ENCODE measurements at places on chromosomes 11 and 22. TPM values are rescaled to one million over a fixed set of nuclear protein-coding genes. Genes with fewer than 3 reads are reported as not detected.

The CCDC85B gene
- total RNA-seq = 45.8 TPM

DNA sequence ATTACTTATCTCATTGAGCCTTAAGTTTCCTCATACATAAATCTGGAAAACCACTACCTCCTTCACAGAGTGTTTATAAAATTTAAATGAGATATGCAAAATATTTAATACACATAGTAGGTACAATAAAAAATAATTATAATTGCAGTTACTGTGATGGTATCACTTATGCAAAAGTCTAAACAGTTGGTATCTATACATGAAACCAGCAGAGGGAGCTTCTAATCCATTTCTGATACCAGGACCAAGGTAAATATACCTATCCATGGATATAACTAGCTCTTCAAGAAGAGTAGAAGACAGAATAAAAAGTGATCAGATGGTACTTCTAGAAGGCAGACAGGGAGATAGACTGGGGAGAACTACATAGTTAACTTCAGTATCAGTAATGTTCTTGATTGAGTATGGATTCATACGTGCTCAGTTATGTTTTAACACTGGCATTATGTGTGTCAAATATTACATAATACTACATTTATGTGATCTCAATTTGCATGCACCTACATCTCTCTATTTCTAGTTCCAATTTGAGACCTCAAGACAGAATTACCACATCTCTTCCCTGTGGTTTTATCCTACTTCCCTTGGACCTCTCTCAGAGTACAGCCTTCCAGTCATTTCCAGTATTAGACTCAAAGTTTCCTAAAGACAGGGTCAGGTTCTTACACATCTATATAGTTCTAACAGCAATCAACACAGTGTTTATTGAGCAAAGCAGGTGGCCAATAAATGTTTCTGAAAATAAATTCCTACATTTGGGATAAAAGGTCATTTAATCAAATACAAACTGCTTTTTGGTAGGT, 13.7 kb upstream of the TSG101 start:
- no peak for DNase-seq

The DKK3 gene
- 1,610 TPM for total RNA-seq

The PRR33 gene
- total RNA-seq = 0.50 TPM

The MOGAT2 gene
- 0.38 TPM for total RNA-seq

DNA sequence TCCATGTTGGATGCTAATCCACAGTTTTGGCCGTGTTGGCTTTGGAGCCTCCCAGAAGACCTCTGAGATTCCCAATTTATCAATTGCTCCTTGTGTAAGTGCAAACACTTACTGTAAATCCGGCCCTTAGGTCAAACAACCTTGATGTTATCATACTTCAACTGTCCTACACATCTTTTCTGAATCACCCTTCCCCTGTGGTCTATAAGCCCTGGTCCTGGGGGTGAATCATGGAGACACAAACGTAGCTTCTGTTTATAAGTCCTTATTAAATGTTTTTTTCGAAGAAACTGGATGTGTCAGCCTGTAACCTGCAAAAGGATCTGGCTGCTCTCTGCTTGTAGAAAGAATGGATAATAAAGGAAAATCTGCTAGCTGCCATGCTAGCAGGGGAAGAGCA, 1.7 kb upstream of the IL10RA start:
- DNase-seq = no peak

GRCh38 chr11:131447898-131448297, 77.5 kb downstream of the NTM start:
- DNase-seq = no peak

DNA sequence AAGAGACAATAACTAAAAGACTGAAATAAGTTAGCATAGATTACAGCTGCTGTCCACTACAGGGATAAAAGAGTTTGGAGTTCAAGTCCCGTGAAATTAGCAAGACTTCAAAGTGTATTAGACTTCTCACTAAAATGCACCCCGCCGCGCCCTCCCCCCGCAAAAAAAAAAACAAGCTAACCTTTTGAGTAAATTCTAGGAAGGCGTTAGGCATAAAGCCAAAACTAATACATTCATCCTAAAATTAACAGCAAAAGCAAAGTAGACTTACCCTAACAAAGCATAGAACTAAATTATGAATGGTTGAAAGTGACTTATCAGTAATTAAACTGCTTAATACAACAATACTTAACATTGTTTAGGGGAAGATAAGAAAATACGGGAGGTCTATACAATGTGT, 581.0 kb upstream of the CHORDC1 start:
- DNase-seq = no peak

The GAL gene
- total RNA-seq = not detected

DNA sequence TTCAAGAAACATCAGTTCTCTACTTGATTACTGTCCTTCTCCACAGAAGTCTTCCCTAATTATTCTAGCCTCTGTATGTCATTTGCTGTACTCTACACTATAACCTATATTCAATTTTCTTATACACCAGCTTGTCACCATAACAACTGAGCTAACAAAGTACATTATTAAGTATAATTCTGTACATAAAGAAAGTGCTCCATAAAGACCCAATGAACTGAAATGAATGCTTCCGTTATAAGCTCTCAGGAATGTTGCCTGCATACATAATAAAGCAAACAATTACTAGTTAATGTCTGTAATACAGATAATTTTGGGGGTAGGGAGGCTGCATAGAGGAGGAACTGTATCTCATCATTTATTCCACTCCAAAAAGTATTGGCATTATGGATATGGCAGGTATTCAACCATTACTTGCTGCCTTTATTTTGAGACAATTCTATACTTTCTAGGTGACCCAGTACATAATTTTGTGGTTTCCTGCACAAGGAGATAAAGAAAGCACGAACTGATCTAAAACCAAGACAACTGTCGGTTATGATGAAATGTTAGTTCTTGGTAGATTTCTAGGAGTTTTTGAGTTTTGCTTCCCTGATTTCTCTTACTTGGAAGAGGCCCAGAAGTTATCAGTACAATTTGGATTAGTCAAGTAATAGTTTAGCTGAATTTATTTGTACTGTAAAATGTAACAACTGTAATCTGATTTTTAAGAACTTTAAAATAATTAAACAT, 202.5 kb downstream of the SBF2 start:
- no peak for DNase-seq

DNA sequence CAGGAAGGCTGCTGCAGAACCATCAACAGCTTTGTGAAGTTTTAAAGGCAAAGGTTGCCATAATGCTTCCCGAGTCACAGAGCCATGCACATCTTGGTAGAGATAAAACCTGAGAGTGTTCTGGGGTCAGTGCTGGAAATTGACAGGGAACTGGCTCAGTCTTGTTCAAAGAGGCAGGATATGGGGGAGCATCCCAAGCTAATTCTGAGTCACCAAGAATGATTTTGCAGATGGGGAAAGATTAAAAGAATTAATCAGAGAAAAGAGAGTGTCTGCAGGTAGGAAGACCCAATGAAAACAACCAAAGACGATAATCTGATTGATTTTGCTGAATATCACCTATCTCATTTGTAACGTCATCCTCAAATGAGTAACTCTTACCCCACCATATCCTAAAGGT, 99.9 kb upstream of the CD44 start:
- no peak for DNase-seq

The PGA4 gene
- 0.41 TPM for total RNA-seq

The OR10D3 gene
- not detected for total RNA-seq

The SLC25A45 gene
- total RNA-seq = 7.2 TPM

GRCh38 chr11:27097551-27097950, 56.9 kb downstream of the BBOX1 start:
- no peak for DNase-seq

GRCh38 chr22:22709719-22710445, 65.5 kb downstream of the GGTLC2 start:
- no peak for DNase-seq

The SLC22A6 gene
- total RNA-seq = not detected

DNA sequence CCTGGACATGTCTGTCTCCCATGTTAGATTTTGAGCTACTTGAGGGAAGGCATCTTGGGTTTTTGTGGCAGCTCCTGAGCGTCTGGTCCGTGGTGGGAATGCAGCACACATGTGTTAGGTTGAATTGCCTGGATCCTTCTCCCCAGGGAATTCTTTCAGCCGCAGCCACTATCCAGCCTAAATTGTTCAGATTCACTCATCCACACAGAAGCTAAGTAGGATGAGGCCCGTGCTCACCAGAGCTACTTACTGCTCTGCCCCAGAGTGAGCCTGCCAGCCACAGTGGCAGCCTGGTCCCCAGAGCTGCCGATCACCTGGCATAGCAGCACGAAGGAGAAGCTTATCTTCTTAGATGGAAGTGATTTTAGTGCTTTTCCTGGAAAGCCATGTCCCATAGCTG, 34.4 kb upstream of the SORL1-AS1 start:
- no peak for DNase-seq

DNA sequence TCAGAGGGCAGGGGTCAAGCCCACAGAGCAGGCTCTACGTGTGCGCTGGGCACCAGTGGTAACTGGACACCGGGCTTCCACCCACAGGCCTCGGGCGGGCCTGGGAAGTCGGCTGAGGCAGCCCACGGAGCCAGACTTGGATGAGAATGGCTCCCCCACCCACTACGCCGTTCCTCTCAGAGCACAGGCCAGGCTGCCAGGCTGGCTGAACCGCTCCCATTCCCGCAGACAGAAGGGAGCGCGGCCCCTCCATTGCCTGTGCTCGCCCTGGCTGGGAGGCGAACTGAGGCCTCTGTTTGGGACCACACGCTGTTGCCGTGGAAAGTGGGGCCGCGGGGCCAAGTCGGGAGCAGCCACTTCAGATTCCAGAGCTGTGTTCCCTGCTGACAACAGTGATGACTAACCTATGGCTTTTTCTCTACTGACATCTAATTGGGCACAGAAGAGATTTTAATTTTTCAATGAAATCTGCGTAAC, 63.9 kb downstream of the MYH9 start:
- peak; percentile 84 for DNase-seq

DNA sequence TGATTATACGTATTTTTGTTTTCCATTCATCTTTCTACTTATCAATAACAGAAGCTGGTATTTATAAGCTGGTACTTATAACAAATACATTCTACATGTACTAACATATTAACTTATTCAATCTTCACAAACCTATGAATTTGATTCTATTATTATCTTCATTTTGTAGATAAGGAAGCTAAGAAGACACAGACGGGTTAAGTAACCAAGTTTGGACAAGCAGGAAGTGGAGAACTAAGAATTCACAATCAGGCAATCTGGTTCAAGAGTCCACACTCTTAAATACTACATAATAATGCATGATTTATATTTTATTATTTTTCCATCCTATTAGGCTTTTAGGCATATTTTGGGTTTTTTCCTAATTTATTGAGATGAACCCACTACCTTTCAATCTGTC, 25.0 kb downstream of the FCHSD2 start:
- no peak for DNase-seq

DNA sequence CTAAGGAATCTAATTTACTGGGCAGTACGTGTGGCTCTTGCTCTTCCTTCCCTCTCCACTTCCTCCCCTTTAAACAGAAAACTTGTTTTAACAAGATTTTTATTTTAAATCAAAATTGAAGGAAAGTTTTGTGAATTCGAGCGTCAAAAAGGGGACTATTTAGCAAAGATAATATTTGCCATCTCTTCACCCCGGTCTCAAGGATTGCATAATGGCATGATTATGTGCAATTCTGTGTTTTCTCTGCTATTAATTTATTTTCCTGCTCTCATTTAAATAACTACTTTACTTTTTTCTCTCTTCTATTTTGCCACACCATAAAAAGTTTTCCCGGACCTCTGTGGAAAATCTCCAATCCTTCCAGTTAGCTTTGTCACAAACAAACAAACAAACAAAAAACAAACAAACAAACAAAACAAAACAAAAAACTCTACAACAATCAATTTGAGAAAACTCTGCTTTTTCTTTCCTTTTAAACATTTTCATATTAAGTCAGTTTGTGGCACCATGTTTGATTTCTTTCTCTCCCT, 10.2 kb upstream of the PAX6 start:
- DNase-seq = no peak

DNA sequence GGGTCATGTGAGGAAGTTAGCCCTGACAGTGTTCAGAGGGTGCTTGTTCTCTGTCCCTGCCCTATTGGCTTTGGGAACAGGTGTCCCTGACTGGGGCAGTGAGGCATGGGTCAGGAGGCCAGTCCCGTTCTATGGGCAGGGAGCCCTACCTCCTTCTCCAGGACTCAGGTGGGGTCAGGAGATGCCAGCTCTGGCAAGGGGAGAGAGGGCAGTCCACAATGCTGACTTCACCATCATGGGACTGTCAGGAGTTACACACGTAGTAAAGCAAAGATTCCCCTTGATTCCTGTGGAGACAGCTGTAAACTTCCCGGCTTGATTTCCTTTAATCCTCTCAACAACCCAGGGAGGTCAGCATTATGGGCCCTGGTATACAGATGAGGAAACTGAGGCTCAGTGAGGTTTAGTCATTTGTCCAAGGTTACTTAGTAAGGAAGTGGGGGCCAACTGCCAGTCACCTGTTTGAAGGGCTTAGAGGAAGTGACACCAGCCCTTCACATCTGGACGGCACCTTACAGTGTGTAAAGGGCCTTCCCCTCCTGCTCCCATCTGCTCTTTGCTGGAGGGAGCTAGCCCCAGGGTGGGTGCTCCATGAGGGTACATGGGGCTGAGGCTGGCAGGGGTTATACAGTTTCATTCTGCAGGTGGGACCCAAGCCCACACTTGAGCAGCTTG, 11.9 kb downstream of the MICALL1 start:
- DNase-seq = no peak

The IFITM1 gene
- 151 TPM for total RNA-seq

GRCh38 chr11:33687733-33688479, 12.7 kb downstream of the C11orf91 start:
- DNase-seq = peak; percentile 36

GRCh38 chr11:19723572-19724342, 11.1 kb downstream of the NAV2 start:
- peak; percentile 29 for DNase-seq

DNA sequence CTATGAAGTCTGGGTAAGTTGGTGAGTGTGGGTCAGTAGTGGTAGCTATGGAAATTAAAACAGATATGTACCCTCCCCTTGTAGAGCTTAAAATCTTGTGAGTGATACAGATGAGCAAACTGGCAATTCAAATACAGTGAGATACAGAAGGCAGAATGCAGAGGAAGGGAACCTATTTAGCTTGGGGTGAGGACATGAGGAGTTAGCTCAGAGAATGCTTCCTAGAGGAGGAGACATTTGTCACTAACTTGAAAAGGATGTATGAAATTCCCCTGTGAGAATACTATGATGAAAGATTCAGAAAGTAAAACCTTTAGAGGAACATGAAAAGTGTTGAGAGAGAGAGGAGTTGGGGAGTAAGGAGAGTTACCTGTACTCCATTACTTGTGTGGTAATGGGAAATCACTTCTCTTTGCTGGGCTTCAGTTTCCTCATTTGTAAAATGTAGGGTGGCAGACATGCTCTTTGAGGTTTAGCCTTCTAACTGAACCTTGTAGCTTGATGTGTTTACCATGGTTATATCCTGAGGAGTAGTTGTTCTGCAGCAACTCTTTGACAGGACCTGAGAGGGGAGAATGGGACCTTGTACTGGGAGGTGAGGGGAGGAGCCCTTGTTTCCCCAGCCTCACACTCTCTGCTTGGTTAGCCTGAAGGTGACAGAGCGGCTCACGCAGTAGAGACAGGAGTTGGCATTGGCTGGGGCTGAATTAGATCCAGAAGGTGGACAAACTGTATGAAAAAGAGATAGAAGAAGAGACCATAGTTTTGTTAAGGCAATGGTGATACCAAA, 17.9 kb downstream of the SWAP70 start:
- no peak for DNase-seq
